Kidney (tissue), 22 donors: ENCODE measurements at places on chromosomes 6 and 20. TPM values are rescaled to one million over a fixed set of nuclear protein-coding genes. Genes with fewer than 3 reads are reported as not detected.

The RAET1G gene
- 1.3 TPM for polyA plus RNA-seq

The CALHM6 gene
- 2.4 TPM for polyA plus RNA-seq

DNA sequence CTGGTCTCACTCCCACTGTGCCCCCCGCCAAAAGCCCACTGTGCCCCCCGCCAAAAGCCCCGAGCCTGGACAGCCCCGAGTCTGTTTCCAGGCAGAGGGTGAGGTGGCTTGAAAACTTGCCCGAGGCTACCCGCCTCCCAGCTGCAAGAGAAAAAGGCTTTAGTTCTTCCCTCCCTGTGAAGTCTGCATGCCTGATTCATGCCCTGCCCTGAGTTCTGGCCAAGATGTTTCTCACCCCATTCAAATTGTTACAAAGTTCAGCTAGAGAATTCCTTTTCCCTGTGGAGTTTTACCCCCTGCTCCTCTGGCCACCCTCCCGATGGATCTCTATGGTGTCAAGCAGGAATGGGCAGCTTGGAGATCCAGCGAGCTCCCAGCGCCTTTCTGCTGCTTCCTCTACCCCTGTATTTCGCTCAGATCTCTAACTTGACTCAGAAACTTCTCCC lies 298.8 kb upstream of the MAP3K7 start:
- DNase-seq, result no peak

DNA sequence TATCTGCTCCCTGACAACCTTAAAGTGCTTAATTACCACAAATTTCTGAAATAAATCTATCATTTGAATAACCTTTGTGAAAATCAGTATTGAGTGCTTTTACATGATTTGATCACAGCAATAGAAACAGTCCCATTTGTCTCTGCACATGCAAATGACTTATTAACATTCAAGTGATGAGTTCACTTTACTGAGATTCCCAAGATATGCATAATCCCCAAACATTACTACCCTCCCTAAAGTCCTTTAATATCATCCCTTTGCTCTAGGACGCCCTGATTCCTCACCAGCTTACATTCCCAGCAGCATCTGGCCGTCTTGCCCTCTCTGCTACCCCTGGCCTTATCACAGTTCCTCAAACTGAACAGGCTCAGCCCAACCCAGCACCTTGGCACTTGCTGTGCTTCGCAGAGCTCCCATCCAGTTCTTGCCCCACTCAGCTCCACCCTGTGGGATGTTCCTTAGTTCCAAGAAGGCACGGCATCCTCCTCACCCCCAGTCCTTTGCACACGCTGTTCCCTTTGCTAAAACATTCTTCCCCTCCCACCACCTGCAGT lies 347.5 kb downstream of the PREX1 start:
- no peak for DNase-seq

GRCh38 chr6:61809004-61809595 lies 476.9 kb downstream of the KHDRBS2 start:
- DNase-seq, result no peak

DNA sequence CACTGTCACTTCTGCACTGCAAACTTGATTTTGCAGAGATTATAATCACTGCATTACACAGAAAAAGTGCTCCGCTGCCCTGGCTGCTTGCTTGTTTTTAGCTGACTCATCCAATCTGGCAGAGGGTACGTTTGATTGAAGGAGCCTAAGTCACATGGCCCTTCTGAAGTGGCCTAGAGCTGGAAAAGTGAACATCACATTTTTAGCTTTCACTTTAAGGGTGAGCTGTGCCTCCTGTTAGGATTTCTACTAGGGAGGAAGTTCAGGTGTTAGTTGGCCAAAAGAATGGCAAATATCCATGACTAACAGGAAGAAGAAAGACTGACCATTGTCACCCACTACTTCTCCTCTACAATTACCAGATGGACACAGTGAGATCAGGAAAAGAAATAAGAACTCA lies 889.1 kb upstream of the MAP3K7 start:
- DNase-seq, result peak; percentile 18

DNA sequence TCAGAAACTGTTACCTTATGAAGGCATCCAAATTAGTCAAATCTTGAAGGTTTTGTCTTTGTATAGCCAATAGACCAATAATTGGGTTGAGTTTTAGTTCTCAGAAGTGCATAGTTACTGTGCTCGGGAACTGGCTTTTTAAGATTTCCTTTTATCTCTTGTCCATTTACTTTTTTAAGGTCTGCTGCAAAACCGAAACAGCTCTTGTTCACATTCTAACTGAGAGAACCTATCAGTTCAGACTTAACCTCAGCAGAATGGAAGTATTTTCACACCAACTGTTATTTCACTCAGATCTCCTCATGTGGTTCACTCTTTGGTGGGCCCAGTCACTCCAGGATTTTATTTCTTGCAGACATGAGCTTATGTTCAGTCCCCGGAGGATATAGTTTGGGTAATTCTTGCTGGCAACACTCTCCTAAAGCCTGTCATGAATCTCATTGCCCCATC lies 55.5 kb downstream of the TPBG start:
- DNase-seq, result no peak

GRCh38 chr6:97068211-97068610 lies 143.7 kb downstream of the KLHL32 start:
- no peak for DNase-seq

GRCh38 chr6:122996794-122997505 lies 915 bp downstream of the CLVS2 start:
- no peak for DNase-seq

- no peak for DNase-seq
Measured at GRCh38 chr6:98324446-98324845, 509.9 kb upstream of the POU3F2 start.
